IMR-90 (cell line): ENCODE measurements at places on chromosomes 3 and 15. TPM values are rescaled to one million over a fixed set of nuclear protein-coding genes. Genes with fewer than 3 reads are reported as not detected.

GRCh38 chr3:42351207-42351606 lies 59.2 kb downstream of the LYZL4 start:
- peak; percentile 4 for DNase-seq
- H3K27me3 ChIP-seq: peaks cover 2% of the 10 kb centered on the region; the same call in 1 of the 2 replicates
- H3K36me3 ChIP-seq: no peaks in the 10 kb centered on the region
- H3K4me3 ChIP-seq: no peak overlapping the region

GRCh38 chr3:124149771-124150170 lies 157.8 kb upstream of the ROPN1 start:
- DNase-seq: no peak
- no peaks in the 10 kb centered on the region for H3K4me1 ChIP-seq
- no peak overlapping the region for H3K27ac ChIP-seq
- H3K4me3 ChIP-seq: no peak overlapping the region

DNA sequence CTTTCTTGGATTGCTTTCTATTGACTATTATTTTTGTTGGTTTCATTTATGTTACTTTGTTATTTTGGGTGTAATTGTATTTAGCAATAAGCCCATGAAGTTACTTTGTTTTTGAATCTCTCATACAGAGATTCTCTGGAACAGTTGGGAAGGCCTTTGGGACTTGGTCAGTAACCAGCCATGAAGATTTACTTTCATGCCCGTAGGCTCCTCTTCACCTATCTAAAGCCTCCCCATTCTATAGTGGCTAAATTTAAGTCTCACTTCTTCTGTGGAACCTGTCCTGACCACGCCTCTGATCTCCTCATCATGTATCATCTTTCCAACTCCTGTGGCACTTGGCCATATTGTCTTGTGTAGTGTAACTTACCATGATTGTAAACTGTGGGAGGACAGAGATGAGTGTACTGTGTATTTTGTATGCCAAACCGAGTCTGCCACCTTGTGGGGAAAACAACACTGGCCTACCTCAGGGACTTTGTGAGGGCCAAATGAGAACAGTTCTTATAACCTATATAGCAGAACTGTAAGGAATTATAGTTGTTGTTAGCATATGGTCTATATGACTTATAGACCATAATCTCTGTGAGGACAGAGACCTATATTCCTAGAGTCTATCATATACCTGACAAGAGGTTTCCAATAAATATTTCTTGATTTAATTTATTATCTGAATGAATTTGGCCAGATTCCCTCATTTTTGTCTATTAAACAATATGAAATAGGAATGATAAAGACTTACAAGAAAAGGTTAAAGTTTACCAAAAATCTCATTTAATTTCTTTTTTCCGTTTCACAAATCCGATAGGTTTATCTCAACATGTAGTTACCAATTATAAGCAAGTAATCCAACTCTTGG lies 75.0 kb downstream of the STARD9 start:
- H3K36me3 ChIP-seq: 0 out of 2 replicates have a peak, but pooled peaks cover 3% of the 10 kb centered on the region
- DNase-seq: peak; percentile 88
- H3K27me3 ChIP-seq: no peaks in the 10 kb centered on the region
- H3K4me3 ChIP-seq: no peak overlapping the region
- no peaks in the 10 kb centered on the region for H3K4me1 ChIP-seq

The PEX5L gene
- total RNA-seq: under 0.01 TPM in 1 of 2 replicates, not detected in the other

GRCh38 chr3:23941440-23941839 lies 3.6 kb upstream of the NR1D2 start:
- H3K4me1 ChIP-seq: peaks cover 2% of the 10 kb centered on the region; the same call in 1 of the 2 replicates
- H3K27me3 ChIP-seq: no peaks in the 10 kb centered on the region
- no peak for DNase-seq
- no peak overlapping the region for H3K27ac ChIP-seq
- H3K36me3 ChIP-seq: no peaks in the 10 kb centered on the region
- no peak overlapping the region for H3K4me3 ChIP-seq

GRCh38 chr15:89492111-89492641 lies 4.2 kb downstream of the RHCG start:
- peaks cover 64% of the 10 kb centered on the region for H3K27me3 ChIP-seq
- no peak overlapping the region for H3K4me3 ChIP-seq
- no peaks in the 10 kb centered on the region for H3K4me1 ChIP-seq
- H3K27ac ChIP-seq: no peak overlapping the region

The MEGF11 gene
- total RNA-seq: not detected in 2 replicates

DNA sequence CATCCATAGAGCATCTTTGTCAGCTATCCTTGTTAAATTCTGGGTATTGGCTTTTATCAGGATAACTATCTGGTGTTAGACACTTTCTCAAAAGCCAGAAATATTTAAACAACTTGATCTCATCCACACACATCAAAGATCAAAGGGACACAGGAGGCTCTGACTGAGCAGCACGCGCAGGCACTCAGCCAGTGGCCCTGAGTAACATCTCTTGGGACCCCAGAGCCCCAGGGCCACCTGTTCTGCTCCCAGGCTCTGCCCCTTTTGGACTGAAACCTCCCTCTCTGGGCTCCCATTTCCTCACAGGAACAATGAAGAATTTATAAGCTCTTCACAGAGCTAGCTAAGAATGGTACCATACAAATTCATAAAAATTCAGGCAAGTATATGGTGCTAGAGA lies 16.1 kb downstream of the ATP10A start:
- no peaks in the 10 kb centered on the region for H3K36me3 ChIP-seq
- H3K27me3 ChIP-seq: no peaks in the 10 kb centered on the region
- H3K4me3 ChIP-seq: no peak overlapping the region
- H3K4me1 ChIP-seq: peaks cover 18% of the 10 kb centered on the region
- H3K27ac ChIP-seq: no peak overlapping the region

The MEIS2 gene
- 50.3 and 71.3 TPM in 2 replicates for total RNA-seq

The ITGA11 gene
- total RNA-seq: 2.5 and 4.1 TPM in 2 replicates

- H3K27me3 ChIP-seq: no peaks in the 10 kb centered on the region
- no peak overlapping the region for H3K4me3 ChIP-seq
- peaks cover 32% of the 10 kb centered on the region for H3K4me1 ChIP-seq
- H3K36me3 ChIP-seq: peaks cover 6% of the 10 kb centered on the region; the same call in 1 of the 2 replicates
- peak; percentile 66 for DNase-seq
These were observed 17.9 kb downstream of the HRH1 start for GRCh38 chr3:11172096-11172690.
